ENCODE measurements at places on chromosomes 16 and 17. TPM values are rescaled to one million over a fixed set of nuclear protein-coding genes. Genes with fewer than 3 reads are reported as not detected.

DNA sequence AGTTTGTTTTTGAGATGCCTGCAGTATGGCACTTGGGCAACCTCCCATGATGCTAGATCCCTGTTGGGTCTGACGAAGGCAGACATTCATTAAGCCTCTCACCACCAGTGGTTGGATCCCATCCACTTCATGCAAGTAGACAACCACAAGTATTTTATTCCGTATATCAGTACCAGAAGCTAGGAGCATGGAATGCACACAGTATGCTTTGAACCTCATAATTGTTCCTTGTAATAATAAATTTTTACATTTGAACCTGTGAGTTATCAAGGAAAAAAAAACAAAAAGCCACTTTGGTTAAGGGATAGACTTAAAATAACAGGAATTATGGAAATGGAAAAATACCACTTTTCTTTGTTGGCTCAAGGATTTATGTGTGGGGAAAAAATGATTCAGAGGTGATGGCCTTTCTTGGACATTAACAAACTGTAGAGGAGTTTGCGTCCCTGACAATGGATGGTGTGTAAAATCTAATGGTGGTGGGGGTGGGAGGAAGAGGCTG is 107.1 kb upstream of the KCNJ16 start:
- no peak for DNase-seq

DNA sequence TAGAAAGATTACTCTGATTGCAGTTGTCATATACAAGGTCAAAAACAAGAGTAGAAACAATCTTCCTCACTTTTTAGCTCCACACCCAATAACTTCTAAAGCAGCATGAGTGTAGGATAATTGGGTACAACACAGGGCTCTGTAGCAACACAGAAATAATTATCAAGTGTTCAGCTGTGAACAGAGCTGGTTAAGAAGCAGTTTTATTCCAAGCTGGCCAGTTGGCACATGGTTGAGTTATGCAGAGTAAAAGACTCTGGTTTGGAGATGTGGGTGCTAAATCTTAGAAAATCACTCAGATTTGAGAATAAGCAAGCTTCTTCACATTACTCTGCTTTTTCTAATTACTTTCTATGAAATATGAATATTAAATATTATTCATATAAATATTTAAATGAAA is 118.5 kb downstream of the KIF2B start:
- DNase-seq = no peak

- no peak for DNase-seq
Observed at GRCh38 chr16:27906883-27907282, 156.6 kb downstream of the GSG1L start.

DNA sequence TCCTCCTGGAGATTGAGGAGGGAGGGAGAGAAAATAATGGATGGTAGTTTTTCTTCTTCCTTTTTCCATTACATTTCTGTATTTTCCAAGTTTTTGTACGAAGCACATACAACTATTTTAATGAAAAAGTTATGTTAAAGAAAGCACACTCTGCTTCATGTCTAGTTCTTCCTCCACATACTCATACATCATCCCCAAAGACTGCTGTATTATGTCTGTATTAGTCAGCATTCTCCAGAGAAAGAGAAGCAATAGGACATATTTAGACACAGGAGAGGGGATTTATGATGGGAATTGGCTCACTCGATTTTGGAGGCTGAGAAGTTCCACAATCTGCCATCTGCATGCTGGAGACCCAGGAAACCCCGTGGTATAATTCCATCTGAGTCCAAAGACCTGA is 10.1 kb upstream of the ACSM2A start:
- DNase-seq = no peak

DNA sequence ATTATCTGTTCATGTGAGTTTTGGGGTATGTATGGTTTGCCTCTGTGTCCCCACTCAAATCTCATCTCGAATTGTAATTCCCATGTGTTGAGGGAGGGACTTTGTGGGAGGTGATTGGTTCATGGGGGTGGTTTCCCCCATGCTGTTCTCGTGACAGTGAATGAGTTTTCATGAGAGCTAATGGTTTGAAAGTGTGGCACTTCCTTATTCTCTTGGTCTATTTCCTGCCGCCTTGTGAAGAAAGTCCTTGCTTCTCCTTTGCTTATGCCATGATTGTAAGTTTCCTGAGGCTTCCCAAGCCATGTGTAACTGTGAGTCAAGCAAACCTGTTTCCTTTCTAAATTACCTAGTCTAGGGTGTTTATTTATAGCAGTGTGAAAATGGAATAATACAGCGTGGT is 128.1 kb upstream of the HS3ST4 start:
- DNase-seq = no peak

DNA sequence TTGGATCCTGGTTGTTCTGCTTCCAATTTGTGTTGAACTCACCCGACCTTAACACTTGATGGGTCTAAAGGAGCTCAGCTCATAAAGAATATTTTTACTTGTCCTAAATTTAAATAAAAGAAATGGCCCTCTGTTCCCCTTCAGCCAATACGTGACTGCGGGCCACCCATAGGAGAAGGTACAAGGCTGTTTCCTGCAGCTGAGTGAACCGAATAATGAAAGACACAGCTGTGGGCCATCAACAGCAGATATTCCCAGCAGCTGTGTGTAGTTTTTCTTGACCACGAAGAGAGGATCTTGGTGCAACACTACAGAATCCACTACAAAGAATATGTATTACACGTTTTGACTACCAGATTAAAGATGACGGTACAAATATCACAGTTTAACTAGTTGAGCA is 1431.6 kb downstream of the CDH11 start:
- no peak for DNase-seq

DNA sequence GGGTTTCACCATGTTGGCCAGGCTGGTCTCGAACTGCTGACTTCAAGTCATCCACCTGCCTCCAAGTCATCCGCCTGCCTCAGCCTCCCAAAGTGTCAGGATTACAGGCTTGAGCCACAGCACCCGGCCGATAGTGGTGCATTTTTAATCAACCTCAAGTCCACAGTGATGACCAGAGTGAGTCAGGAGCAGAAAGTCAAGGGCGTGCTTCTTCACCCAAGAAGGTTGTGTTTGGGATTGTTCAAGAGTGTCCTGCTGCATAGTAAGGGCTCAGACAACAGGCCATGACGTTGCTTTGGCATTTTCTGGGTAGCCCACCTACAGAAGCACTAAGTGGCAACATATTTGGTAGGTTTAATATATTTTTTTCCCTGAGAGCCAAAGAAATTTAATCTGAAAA is 108.3 kb upstream of the FAM20A start:
- DNase-seq = no peak

DNA sequence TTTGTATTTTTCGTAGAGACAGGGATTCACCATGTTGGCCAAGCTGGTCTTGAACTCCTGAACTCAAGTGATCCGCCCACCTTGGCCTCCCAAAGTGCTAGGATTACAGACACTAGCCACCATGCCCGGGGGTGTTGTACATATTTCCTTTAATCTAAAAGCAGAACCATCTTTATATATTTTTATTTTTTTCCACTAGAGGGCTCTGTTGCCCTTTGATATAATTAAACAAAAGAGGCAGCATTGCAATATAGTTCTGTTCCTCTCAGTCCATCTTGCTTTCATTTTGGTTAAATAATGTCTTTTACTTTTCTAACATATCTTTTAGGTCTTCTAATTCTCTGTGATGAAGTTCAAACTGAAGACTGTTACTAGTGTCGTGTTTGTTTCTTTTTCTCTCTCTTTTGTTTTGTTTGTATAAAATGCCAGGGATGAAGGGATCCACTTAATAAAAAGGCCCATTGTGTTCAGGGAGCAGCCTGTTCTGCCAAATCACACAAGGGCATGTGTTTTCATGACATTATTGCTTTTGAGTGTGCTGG is 23.4 kb downstream of the WWOX start:
- DNase-seq = no peak

DNA sequence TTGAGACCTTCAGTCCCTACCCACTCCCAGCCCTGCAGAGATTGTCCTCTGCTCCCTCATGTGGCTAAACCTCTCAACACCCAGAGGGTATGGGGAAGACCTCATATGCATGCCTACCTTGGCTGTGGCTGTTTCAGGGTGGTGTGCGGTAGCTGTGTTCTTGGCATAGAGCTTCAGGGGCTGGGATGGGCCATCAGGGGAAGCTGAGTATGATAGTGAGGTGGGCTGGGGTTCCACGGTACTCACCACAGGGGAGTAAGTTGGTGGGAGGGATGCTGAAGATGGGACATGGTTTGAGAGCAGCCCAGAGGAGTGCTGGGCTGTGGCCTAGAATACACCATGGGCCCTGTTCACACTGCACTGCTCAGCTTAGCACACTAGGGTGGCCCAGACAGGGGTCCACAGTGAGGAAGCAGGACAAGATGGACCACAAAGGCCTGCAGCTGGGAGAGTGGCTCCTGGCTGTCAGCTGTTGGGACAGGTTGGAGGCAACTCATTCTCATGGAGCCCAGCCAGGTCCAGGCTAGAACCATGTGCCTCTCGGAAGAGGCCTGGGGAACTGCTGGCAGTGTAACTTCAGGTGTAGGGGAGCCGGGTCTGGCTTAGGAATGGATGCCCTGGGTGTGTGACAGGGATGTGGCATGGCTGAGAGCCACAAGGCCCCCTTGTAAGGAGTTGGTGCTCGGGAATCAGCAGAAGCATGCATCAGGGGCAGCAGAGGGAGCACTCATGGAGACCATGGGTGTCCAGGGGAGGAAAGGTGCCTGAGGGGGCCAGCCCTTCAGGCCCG is 3.1 kb downstream of the MFAP4 start:
- DNase-seq = no peak

DNA sequence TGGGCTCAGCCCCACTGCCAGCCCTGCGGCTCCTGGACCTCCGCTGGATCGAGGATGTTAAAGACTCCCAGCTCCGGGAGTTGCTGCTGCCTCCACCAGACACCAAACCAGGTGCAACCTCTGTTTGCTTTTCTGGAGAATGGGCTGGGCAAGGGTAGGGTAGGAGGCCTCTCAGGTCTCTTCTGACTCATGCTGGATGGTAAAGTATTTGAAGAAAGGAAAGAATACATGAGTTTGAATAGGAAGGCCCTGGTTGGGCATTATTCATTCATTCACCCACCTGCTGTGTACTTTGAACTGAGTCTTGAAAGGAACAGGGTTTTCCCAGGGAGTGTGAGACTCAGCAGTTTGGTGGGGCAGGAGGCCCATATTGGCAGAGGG is 6.5 kb upstream of the ORAI3 start:
- no peak for DNase-seq

DNA sequence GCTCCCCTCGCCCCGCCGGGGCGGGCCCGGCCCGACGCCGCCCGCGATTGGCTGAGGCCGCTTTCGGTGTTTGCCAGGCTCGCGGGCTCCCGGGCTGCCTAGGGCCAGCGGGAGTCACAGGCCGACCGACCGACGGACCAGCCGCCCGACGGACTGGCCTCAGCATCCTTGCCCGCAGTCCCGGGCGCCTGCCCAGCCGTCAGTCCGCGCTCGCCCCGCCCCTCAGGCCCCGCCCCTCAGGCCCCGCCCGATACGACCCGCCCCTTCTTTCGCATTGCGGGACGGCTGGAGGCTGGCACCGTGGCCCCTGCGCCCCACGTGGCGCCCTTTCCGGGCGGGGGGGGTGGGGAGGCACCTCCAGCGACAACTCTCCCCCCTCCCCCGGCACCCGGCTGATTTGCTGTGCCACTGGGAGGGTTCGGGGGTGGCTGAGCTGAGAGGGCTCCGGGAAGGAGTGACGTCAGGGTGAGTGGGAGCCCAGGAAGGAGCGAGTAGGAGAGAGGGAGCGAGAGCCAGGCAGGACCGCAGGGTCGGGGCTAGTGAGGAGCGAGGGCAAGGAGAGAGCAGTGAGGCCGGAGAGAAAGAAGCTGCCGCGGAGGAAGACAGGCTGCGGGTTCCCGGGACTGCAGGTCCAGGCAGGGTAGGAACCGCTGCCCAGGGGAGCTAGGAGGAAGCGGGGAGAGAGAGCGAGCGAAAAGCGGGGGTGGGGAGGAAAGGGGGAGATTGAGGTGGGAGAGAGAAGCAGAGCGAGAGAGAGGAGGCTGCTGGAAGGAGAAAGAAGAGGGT is at the start of gene ASPHD1:
Gene ASPHD1, plus strand, starts transcription at position 387 of the 786 bp plus-strand sequence. CDS start 484 bp downstream, outside the sequence.
- DNase-seq = peak; percentile 91

- no peak for DNase-seq
Observed at GRCh38 chr17:76585033-76585648, 519 bp downstream of the ST6GALNAC2 start.

GRCh38 chr17:42230225-42230624 is 35.9 kb upstream of the GHDC start:
- DNase-seq = no peak

DNA sequence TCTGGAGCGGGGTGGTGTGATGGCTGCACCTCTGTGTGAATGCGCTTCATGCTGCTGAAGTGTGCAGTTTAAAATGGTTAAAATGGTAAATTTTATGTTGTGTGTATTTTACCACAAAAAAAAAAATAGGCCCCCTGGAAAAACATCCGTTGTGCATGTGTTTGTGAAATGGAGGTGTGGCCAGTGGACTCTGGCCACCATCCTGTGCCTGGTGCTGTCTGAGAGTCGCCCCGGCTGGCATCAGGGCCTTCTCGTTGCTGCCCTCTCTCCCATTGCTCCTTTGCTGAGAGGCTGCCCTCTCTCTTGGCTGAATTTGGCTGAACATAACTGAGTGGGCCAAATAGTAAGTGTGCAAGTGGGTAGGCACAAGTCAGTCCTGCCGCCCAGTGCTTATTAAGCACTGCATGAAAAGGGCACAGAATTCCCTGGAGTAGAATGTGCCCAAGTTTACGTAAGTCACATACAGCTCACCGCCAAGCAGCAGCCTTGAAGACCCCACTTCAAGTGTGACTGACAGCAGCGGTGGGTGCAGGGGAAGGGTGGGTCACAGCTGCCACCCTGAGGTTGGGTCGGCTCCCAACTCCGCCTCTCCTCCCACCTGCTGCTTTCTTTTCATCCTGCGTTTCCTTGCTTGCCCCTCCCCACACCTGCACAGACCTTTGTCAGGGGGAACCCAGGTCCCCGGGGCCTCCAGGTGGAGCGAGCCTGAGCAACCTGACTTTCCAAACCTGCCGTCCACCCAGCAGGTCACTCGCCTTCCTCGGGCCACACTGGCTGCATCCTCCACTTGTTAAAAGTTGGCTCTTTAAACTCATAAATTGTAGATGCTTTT is 46.8 kb downstream of the FOXK2 start:
- no peak for DNase-seq

DNA sequence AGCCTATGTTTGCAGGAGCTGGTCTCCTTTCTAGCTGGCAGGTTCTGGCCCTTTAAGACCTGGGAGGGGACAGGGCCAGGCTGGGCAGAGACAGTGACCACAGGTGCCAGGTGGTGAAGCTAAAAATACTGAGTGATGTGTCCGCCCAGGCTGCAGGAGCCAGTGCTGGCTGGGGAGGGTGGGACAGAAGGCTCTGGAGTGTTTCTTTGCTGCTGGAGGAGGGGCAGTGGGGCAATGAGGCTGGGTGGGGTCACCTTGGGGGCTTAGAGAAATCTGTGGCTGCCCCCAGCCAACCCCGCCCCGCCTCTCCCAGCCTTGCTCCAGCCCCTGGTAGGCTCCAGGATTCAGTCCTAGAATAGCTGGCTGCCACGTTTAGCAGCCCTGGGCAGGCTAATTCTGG is 30.4 kb upstream of the SBK1 start:
- DNase-seq = no peak

Gene TSPOAP1
- total RNA-seq = not detected

Gene RNF222
- not detected for total RNA-seq

Gene CTRB1
- not detected for total RNA-seq

Gene WDR59
- 63.3 TPM for total RNA-seq

Gene SPN
- total RNA-seq = not detected

Gene RAMP2
- total RNA-seq = 2.4 TPM
